HuH-7 (cell line): ENCODE measurements at places on chromosomes 4 and X.

- DNase-seq, result no peak
These were observed 23.9 kb downstream of the SORBS2 start for GRCh38 chr4:185787926-185788679.

- DNase-seq, result no peak
These were observed 20.1 kb downstream of the ARHGEF9 start for GRCh38 chrX:63764946-63765345.

- no peak for DNase-seq
These were observed 2.0 kb downstream of the CHST7 start for GRCh38 chrX:46575586-46575985.

- peak; percentile 19 for DNase-seq
These were observed 82.1 kb downstream of the SLC39A8 start for GRCh38 chr4:102263024-102263787.

- no peak for DNase-seq
These were observed 187.7 kb upstream of the GATB start for GRCh38 chr4:151948351-151949016.

GRCh38 chrX:121569609-121570008, 522.2 kb downstream of the GLUD2 start:
- no peak for DNase-seq

DNA sequence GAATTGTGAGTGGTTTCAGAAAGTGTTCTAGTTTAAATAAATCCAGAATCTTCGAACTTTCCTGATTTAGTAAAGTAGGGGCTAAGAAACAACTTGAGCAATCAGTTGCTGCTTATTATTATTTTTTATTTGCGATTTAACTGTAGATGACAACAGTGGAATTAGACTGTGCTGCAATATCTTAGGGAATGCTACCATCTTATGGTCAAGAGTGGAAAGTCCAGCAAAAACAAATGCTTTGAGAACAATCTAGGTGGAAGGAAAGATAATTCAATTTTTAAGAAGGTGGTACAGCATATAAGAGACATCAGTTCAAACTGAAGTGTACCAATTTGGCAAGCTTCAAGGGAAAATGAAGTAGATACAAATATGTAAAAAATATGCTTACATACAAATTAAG, 73.3 kb downstream of the CYLC1 start:
- DNase-seq, result no peak

DNA sequence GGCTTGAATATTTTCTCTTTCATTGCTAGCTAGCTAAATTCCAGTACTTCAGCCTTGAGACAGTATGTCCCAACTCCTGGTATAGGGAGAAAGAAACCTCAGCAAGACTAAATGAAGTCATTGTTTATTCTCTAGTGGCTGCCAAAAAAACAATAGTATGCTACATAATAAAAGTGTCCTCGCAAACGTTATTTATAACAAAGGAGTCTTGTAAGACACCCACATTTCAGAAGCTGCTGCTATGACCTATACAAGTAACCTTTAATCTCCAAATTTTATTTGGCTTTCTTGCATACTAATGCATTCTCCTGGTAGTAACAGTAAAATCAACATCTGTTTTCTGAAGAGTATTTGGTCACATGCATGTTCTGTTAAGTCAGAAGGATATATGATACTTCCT, 28.8 kb downstream of the NEK1 start:
- no peak for DNase-seq

- no peak for DNase-seq
These were observed 54.2 kb downstream of the ATXN3L start for GRCh38 chrX:13265549-13266132.

GRCh38 chr4:176186671-176187395, 8.6 kb downstream of the SPATA4 start:
- DNase-seq, result no peak

DNA sequence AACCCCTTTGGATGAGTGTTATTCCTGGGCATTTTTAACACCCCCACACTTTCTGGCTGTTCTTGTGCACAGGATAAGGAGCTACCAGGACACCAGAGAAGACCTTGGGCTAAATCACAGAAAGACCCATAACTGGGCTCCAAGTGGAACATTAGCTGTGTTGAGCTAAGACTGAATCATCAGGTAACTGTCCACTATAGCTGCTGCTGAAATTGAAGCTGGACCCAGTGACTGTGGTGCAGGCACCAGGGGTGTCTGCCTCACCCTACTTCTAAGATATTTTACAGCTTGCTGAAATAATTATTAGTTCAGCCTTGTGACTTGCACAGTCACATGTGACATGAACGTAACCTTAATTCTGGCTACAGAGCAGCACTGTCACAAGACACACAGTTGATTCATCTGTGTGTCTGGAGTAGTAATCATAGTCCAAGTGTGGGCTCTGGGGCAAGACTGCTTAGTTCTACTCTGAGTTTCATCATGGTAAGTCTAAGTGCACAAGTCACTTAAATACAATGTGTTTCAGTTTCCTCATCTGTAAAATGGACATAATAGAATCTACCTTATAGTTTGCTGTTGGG, 127.4 kb downstream of the SLC39A8 start:
- DNase-seq, result no peak

GRCh38 chrX:107716118-107716684, 59.4 kb downstream of the TSC22D3 start:
- no peak for DNase-seq

- DNase-seq, result no peak
These were observed 11.2 kb upstream of the SCRG1 start for GRCh38 chr4:173410079-173410478.

- no peak for DNase-seq
These were observed 36.1 kb upstream of the HMX1 start for GRCh38 chr4:8907596-8908205.

- no peak for DNase-seq
These were observed 58.5 kb downstream of the ARHGAP10 start for GRCh38 chr4:147790412-147790811.

DNA sequence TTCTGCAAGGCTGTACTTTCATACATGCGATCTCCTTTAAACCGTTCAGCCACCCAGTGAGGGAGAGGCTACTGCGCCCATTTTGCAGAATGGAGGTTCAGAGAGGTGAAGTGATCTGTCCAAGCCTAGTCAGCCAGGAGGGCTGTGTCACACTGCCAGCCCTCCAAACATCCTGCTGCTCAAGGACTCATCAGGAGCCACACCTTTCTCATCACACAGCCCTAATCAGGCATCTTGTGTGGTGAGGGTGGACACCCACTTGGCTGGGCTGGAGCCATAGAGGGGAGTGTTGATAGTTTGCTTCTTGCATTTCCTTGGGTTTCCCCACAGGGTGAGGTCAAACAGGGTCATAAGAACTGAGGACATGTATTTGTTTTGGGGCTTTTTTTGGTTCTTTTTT, 5.4 kb upstream of the CXCR3 start:
- DNase-seq, result no peak

- peak; percentile 11 for DNase-seq
These were observed 46.2 kb downstream of the FAM9B start for GRCh38 chrX:8987672-8988250.

DNA sequence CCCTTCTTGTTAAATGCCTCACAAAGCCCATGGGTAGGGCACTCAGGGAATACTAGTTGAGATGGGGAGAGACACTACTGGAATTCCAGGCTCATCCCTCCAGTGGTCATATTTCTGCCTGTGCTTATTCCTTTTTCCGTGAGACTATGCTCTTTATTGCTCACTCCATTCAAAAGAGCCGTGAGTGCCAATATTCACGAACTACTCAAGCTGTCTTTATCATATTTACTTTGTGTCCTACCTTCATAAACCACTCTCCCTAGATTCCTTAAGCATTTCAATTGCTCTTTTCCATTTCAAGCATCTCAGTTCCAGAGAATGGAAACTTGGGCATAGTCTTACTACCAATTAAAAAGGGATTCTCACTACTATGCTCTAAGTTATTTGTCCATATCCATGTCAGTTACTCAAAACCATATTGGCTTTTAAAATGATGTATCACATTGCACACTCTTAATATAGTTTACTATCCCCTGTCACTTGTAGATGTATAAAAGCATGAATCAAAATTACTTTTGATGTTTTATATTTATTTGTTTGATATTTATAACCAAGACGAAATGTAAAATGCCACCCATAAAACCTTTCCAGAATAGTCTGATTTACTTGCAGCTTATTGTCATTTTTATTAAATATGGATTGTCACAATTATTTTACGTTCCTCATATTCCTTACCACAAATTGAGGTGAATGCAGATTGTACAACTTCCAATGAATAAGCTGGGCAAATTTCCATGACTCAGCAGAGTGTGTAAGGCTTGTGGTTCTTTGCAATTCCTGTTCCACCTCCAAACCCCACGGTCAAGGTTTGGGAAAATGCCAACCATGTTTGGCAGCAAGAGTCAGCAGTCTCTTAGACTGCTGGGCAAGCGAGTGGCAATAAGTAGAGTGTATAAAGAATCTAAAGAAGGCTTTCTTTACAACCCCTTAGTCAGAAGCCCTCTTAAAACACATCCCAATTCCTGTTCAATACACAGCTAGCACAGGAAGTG, 24.4 kb downstream of the ENOX2 start:
- no peak for DNase-seq

DNA sequence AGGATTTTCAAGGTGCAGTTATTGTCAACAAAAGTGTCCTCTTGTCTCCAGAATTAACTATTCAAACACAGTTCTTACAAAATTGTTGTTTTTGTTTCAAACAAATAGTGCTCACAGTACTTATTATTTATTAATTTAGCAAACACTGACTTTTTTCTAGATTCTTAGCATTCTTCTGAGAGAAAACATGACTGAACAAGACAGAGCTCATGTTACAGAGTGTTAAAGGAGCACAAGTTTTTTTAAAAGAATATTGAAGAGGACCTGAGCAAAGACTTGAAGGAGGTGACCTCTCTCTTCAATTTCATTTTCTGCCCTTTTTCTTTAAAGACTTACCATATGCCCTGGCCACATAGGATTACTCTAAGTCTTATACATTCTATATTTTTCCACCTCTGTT, 2220.3 kb upstream of the AGA start:
- DNase-seq, result no peak

DNA sequence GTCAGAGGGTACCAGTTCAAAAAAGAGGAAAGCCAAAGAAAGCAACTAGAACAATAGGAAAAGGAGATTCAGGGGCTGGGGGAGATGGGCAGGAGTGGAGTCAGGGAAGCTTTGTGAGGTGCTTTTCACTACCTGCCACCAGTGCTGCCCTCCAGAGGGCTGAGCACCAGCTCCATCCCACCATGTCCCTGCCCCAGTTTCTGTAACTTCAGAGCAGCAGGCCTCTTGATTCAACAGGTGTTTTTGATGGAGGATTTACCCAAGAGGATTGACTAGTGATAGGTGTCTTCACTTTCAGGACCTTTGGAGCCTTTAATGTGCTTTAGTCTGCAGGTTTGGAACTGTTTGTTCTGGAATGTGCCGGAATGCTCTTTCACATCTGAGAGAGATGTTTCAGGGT, 12.1 kb downstream of the KIT start:
- no peak for DNase-seq

DNA sequence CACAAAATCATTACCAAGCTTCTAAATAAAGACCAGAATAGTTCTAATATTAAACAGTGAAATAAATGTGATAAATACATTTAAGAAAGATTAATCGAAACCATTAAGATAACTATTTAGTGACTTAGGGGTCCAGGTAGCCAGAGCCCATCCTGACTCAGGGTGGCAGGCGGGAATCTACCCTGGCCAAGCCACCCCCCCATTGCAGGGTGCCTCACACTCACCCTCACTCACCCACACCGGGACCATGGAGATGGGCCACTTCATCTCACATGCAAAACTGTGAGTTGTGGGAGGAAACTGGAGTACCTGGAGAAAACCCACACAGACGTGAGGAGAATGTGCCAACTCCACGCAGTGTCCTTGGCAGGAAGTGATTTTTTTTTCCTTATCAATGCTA, 237.6 kb upstream of the HAND2 start:
- no peak for DNase-seq

DNA sequence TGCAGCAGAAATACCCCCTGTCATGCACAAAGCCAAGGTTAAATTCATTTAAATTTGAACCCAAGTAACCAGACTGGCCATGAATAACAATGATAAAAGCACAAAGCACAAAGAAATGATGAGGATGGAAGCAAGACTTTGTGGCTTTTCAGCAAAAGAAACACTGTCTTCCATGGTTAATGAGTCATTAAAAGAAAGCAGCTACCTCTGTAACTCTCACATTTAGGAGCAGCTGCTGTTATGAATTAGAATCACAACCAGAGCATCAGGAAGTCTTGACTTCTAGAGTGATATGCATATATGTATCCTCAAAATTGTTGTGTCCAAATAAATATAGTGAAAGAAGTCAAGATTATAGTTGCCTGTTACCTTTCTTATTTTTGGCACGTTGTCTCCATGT, 70.7 kb upstream of the RPS6KA6 start:
- no peak for DNase-seq

DNA sequence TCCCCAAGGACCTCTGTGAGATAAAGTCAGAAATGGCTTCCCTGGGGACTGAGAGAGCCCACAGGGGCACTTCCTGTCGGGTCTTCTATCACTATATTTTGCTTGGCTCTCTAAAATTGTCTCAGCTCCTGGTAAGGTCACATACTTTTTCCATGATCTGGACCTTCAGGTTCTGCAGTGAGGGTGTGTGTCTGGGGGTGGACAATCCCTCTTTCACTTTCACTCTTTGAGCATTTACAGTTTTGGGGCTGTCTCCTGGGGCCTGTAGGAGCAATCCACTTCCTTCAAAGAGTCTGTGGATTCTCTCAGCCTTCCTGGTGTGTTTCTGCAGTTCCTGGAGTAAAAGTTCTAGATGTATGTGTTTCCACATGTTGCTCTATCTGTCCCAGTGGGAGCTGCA, 335.7 kb downstream of the FSTL5 start:
- no peak for DNase-seq

DNA sequence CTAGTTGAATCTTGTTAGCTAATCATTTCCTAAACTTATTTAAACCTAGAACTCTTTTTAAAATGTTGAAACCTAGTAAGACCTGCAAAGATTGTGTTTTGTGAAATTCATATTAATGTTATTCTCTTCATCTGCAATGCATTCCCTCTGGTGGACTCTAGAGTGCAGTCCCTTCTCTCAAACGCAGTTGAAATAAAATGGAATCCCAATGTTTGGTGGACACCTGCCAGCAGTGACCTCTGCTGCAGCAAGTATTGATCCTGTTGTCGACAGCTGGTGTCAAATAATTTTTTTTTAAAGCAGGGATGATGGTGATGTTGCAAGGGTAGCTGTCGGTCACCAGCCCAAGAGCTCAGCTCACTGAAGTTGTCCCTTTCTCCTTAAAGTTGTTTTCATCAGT, 492.0 kb downstream of the ZIC3 start:
- no peak for DNase-seq

GRCh38 chr4:183053681-183054080, 45.4 kb upstream of the WWC2 start:
- no peak for DNase-seq

DNA sequence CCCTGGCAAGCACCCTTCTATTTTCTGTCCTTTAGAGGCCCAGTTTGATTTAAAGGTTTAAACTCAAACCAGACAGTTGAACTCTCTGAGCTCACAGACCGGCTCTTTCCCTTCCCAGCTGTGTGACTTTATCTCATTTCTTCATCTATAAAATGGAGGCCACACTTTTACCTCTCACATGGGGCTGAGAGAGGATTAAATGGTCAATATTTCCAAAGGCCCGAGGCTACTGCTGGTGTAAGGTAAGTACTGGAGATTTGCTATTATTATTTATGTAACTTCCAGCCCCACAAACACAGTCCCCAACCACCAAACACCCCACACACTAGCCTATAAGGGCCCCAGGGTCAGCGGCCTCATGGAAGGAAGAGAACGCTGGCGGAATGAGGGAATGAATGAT, 13.6 kb upstream of the CYTL1 start:
- DNase-seq, result no peak
